ENCODE measurements at places on chromosomes 1 and 21.

DNA sequence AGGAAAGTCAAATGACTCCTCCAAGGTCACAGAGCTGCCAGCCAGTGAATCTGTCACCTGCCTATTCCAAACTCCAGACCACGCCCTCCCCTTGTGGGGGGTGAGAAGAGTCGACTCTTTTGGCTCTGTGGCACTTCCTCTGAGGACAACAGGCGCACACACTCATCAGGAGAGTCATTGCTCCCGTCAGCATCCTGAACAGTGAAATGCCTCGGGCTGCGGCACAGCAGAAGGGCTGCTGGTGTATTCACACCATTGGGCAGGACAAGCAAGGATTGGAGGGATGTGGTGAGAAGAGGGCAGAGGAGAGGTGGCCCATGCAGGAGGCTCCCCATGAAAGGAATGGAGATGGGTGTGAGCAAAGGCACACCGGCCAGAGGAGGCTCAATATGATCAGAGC, 239.0 kb downstream of the TOMM20 start:
- no peak for DNase-seq

GRCh38 chr1:245363461-245364200, 208.8 kb downstream of the KIF26B start:
- DNase-seq, result no peak

GRCh38 chr1:9435153-9435636, 104.1 kb upstream of the SLC25A33 start:
- no peak for DNase-seq

DNA sequence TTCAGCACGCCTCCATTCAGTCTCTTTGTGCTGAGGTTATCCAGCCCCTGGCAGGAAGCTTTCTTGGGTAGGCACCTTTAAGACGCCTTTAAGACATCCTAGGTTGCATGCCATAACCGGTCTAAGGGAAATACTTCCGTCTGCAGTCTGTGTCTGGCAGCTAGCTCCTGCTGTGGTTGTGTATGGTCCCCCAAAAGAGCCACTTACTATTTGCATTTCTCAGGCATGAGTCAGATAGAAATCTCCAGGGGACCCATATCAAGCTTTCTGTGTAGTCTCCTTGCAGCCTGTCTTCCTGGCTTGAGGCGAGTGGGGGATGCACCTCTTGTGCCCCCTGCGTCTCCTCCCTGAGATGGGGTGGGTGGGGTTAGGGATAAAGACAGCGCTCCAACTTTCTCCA, 10.0 kb upstream of the RYR2 start:
- peak; percentile 37 for DNase-seq

DNA sequence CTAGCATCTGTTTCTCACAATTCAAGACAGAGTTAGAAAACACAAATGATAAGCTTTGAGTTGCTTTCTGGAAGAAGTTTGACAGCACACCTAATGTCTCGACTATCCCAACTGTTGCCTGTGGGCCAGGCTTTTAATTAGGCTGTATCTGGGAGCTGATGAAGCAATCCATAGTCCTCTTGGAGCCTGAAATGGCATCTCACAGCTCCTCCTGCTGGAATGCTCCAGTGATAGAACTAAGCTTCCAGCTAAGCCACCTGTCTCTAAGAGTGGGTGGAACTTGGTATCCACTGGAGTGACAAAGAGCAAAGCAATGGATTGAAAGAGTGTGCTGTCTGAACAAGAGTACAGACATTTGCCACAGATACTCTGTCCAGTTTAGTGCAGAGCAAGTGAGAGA, 605.3 kb upstream of the NR5A2 start:
- peak; percentile 21 for DNase-seq

GRCh38 chr1:3827813-3828307, 29.2 kb downstream of the CEP104 start:
- peak; percentile 17 for DNase-seq

DNA sequence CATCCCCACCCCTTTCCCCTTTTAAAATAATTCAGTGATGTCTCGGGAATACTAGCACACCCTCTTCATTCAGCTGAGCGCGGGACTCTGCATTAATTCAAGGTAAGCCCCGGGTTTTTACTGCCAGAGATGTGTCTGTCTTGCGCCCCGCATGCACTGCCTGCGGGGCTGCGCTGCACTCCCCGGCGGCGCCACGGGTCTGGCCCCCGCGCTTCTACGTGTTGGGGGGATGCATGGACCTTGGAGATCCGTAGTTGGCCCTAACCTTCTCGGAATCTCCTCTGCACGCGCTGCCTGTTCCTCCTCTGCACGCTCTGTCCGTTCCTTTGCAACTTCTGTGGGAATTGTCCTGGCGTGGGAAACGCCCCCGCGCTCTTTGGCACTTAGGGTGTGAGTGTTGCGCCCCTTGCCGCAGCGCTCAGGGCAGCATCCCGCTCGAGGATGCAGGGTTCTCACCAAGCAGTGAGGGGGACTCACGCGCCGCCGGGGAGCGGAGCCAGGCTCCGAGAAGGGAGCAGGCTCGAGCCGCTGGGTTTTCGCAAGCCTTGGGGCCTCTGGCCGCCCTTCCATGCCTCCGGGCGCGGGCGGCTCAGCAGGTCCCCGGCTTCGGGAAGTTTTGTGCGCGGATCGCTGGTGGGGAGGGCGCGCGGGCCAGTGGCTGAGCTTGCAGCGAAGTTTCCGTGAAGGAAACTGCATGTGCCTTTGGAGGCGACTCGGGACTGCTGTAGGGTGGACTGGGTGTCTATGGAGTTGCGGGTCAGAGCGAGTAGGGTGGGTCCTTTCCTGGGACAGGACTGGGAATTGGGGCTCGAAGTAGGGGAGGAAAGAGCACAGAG, 165.1 kb upstream of the CACNA1E start:
- DNase-seq, result no peak

DNA sequence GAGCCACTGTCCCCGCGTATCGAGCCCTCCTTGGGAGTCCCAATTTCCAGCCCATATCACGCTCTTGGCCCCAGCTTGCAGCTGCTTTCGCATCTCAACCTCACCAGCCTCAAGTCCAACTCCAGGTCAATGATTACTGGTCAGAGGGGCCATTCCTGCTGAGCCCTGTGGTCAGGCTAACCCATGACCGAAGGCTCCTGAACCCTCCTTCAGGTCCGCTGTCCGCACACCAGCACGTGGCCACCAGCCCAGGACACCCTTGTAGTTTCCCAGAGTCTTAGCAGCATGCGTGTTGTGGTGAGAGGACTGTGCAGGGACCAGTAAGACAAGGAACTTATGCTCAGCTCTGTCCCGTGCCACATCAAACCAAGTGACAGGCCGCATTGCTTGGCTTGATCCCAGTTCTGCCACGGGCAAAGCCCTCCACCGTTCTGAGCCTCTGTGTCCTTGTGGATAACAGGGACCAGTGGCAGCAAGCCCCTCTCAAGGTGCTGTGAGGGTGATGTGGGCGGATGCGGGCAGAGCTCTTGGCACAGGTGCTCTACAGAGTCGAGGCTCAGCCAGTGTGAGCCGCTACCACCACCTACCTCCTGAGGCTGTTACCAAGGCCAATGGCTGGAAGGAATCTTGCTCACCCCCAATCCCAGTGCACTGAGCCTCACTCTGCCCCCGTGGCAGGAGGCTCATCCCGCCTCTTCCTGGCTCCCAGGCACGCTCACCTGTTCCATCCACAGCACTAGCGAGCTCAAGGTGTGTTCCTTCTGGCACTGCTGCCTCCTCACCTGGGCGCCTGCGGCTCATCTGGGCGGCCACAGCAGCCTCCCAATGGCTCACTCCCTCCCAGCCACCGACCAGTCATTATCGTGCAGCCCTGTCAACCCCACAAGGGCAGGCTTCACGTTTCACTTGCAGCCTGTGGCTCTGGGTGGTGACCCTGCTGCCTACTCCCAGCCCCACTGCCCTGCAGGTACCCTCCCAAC, 20.4 kb downstream of the KRTAP10-1 start:
- no peak for DNase-seq

GRCh38 chr1:29703596-29704370, 467.5 kb downstream of the PTPRU start:
- DNase-seq, result peak; percentile 57

GRCh38 chr1:37725851-37726613, 33.7 kb downstream of the CDCA8 start:
- DNase-seq, result no peak

GRCh38 chr21:29334717-29335428, 36.2 kb downstream of the BACH1 start:
- peak; percentile 32 for DNase-seq

GRCh38 chr1:2044510-2045319, 5.5 kb upstream of the PRKCZ start:
- peak; percentile 34 for DNase-seq

- peak; percentile 17 for DNase-seq
Measured at GRCh38 chr1:41282679-41283317, 40.7 kb upstream of the SCMH1 start.

GRCh38 chr1:112027696-112028095, 38.2 kb upstream of the KCND3 start:
- DNase-seq, result no peak

DNA sequence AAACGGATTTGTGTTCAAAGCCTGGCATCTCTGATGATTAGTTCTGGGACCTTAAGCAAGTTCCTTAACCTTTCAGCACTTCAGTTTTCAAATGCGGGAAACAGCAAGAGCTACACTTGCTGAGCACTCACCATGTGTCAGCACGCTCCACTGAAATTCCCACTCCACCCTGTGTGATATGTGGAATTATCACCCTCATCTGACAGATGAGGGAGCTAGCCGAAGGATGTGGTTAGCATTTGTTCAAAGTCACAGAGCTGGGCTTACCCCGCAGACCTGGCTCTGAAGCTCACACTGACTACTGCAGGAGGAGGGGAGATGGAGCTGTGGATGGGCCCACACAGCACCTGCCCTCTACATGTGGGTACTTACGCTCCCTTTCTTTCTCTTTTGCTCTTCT, 29.1 kb downstream of the IL12RB2 start:
- DNase-seq, result peak; percentile 16

DNA sequence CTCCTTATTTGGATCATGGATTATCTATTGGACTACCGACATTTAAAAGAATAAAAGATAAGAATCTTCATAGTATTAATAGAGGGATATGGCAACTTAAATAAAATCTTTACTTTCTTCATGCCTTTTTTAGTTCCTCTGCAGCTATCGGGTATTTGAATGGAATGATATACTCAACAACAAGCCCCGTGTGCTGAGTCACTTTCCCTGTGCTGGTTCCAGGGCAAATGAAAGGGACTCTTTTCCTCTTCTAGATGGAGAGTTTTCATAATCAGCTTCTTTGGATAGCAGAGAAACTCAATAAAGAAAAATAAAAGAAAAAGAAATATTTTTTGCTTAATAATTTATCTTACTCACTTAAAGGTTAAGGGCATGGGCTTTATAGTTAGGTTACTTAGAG, 213.7 kb downstream of the LRRC40 start:
- no peak for DNase-seq

GRCh38 chr1:107643766-107644165, 321.2 kb downstream of the VAV3 start:
- no peak for DNase-seq

GRCh38 chr21:35548904-35549615, 500.0 kb upstream of the RUNX1 start:
- DNase-seq, result no peak

DNA sequence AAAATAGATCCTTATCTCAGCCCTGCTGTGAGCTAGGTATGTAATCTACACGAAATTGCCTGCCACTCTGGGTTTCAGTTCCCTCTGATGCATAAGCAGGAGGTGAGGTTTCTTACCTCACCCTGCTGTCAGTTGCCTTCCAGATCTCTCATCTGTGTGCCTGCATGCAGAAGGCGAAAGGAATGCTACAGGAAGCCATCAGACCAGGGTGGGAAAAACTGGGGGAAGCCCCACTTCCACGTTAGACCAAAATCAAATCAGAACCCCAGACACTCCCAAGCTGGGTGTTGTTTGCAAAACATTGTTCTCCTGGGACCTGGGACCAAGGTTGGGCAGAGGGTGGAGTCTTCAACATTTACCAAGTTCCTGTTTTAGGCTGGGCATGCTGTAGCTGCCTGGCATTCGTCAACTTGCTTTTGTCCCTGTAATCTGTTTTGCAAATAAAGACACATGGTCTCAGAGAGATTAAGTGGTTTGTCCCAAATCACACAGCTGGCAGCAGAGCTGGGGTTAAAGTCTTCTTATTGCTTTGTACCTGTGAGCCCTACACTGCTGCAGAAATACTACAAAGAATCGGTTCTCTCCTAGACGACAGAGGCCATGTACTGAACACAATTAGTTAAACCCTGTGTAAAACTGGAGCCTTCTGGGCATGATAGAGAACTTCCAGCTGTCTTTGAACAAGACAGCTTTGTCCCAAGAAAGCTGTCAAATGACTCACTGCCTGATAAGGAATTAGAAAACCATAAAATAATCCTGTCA, 389.7 kb upstream of the RUNX1 start:
- DNase-seq, result no peak

GRCh38 chr1:187034501-187034900, 205.8 kb downstream of the PLA2G4A start:
- no peak for DNase-seq

DNA sequence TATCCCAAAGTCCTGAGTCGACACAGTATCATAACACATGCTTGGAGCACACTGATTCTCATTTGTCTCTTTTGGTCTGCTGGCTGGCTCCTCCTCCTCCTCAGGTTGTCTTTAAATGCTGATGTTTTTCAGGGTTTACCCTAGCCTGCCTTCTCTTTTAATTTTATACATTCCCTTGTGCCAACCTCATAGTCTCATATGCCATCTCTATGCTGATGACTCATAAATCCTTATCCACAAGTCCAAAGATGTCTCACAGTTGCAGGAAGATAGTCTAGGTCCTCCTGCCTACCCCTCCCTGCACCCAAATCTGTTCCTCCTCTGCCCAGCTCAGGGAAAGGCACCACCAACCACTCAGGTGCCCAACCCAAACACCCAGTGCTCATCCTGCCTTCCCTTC, 108.3 kb downstream of the SIPA1L2 start:
- DNase-seq, result peak; percentile 59

GRCh38 chr1:200035397-200035955, 8.0 kb downstream of the NR5A2 start:
- DNase-seq, result no peak

GRCh38 chr1:156705321-156705917, at the start of gene CRABP2:
Gene CRABP2 (minus strand): TSS chr1:156705583. CDS start chr1:156705446, 137 bp downstream.
- DNase-seq, result no peak

DNA sequence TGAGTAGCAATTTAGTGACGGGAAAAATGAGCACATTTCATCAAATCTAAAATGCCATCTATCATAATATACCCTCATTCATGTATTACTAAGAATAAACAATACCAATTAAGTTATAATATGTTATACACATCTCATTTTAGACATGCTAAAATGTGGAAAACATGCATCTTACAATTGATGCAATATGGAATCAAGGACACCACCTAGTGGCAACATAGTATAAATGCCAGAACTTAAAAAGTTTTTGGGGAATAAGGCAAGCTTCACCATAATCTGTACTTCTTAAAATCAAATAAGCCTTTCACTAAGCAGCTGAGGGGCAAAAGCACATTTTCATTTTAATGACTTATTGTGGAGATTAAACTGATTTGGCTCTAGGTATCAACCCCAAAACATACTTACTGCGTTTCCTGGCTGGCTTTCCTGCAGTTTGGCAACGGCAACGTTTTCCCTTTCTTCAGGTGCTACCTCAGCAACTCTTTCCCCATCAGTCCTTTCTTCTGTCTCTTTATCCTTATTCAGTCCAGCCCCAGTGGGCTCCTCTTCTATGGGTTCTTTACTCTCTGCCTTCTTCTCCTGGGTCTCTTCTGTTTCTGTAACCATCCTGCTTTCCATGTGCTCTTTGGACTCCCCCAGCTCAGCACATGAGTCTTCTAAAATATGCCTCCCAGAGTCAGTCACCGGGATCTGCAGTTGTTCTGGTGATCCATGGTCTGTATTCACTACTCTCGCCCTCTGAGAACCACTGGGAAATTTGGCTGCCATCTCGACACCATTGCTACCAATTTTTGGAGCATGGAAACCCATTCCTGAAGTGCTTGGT, 11.4 kb downstream of the SDE2 start:
- no peak for DNase-seq
